ENCODE measurements at places on chromosomes 3 and 15.

- no peak for DNase-seq
Measured at GRCh38 chr3:124295362-124295761, 303.4 kb upstream of the ROPN1 start.

DNA sequence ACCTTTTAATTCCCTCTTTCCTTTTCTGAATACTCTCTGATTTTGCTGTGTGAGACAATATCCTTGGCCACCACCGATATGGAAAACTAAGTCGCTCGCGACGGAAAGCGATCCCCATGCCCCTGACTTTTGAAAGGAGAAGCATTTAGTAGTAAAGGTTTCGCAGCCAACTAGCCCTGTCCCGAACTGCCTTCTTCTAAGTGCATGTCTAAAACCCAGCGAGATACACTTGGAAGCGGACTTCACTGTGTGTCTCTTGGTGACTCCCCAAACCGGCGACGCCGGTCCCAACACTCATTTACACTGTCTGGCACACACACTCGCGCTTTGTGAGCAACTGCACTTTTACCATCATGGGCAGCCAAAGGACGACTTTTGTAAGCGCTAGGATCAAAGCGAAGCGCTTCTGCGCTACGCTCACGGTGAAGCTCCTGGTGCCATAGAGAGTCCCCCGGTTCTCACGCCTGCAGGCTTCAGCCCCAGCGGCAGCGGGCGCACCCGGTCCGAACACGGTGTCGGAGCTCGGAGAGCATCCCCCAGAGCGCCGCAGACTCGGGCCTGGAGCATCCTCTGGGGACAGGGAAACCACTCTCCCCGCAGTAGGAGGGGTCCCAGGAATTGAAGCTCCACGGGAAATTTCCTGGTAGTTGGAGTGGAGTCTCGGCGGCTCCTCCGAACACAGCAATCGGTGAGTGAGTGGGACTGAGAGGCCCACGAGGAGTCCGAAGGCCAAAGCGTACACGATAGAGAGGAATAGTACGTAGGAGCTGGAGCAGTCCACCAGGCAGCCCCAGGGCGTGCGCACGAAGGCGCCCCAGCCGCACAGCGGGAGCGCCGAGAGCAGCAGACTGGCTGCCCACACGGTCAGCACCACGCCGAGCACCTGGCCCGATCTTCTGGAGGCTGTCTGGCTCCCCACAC, 1.4 kb downstream of the GPR149 start:
- no peak for DNase-seq

- DNase-seq: no peak
Measured at GRCh38 chr3:61813636-61814035, 252.3 kb downstream of the PTPRG start.

DNA sequence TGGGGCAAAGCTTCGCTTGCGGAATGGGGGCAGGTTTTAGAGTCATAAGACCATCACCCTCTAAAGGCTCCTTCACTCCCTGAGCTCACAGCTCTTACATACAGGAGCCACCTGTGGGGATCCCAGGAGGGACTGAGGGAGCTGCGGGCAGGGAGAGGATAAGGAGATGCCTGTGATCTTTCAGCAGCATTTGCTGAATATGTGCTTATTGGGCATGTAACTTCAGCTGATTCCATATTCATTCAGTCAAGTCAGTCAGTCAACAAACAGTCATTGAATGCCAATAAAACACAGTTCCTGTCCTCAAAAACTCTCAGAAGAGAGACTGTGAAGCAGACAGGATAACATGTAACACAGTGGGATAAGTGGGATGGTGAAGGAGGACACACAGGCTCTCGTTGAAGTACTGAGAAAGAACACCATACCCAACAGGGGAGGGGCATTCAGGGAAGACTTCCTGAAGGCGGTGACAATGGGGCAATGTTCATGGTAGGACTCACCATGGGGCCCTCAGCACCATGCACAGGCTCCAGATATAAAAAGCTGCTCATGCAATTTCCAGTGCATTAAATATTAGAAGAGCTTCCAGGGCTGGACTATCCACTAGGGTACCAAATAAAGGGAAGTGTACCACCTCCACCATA, 240.9 kb downstream of the UACA start:
- no peak for DNase-seq

DNA sequence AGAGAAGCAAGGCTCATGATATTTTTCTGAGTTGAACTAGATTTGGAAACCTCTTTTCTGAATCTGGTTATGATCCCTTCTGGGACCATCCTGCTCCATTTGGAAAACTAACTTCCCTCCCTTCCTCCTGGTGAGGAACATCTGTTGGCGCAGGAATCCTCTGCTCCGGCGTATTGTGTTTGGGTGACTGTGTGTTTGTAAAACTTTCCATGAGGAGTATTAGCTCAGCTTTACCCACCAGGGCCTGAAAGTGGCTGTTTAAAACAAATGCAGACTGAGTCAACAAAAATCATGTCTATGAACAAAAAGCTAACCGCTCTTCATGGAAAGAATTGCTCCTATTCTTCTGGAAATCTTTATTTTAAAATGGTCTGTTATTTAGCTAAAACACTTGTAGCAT, 17.7 kb downstream of the STARD9 start:
- no peak for DNase-seq

DNA sequence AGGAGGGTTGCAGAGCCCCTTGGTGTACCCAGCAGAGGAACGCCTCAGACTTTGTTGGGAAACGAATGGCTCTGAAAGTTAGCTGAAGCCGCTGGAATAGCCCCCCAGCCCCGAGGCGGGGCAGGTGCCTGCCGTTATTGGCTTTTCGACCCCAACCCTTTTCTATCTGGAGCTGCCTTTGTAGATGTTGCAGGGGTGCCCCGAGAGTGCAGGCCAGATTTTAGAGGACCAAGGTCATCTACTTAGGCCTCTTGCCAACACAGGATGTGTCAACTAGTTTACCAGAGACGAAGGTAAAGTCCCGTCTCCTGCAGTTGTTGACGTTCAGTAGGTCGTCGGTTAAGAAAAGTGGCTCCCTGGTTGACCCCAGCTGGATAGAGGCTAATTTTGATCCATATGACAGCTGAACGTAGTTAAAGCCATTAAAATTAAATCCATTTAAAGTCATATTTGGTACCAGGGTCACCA, 579 bp upstream of the UBE3A start:
- DNase-seq: no peak

DNA sequence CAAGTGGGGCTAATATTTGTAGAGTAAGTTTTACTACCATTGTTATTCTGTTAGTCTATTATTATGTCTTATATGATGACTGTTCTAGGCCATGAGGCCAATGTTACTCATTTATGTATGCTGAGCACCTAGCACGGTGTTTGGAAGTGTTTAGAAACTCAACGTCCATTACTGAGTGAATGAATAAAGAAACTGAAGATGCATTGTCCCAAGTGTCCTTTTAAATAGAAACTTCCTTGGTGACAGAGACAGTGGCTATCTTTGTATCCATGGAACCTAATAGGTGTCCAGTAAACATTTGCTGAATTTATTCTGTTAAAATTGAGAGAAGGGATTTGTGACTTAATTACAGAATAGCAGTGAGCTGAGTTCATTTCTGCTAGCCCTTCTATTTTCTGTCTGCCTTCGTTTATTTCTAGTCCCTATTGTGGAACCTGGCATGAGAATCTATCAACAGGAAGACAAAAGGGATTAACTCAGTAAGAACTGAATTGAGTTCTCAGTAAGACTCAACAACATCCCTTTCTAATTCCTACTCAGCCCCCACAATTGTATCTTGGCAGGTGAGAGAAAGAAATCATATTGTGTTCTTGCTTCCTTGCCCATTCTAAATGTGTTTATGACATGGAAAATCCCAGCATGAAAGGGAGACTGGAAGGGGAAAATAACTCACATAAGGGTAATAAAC, 246.6 kb upstream of the LRRC3B start:
- DNase-seq: no peak

- DNase-seq: no peak
Measured at GRCh38 chr3:169244119-169244864, 419.2 kb downstream of the MECOM start.

DNA sequence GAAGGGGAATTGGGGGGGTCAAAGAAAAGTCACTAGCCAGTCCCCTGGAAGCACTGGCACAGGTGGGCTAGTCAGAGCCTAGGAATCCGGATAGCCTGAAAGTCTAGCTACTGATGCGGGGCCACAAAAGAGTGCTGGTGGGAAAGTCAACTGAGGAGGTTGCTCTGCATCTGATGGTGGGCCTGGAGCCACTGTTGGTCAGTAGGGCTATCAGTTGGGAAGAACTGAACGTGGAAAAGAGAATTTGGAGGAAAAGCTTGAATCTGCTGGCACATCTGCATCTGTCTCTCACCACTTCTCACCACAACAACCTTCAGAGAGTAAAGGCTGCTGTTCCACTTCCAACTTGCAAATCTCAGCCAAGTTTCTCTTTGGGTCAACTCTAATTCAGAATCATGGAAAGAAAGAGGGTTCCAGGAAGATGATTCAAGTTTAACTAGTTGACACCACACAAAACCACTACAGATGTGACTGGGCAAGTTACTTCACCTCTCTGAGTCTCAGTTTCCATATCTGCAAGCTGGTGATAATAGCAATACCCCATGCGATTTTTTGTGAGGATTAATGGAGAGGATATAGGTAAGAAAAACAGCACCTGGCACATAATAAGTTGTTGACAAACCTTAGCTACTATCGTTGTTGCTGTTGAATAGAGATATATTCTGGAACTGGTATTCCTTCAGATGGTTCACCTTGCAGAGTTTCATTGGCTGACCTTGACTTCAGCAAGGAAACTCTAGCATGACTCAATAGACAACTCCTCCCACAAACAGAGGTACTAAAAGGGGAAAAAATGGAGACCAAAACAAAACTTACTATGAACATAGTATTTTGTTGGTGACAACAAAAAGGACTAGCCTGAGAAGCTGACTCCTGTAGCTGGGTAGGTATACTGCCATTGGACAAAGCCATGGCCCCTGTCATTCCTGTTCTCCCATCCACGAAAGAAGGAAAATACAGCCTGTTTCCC, 280.2 kb upstream of the STT3B start:
- no peak for DNase-seq

GRCh38 chr3:127796831-127797150, 25.5 kb downstream of the MGLL start:
- DNase-seq: no peak

DNA sequence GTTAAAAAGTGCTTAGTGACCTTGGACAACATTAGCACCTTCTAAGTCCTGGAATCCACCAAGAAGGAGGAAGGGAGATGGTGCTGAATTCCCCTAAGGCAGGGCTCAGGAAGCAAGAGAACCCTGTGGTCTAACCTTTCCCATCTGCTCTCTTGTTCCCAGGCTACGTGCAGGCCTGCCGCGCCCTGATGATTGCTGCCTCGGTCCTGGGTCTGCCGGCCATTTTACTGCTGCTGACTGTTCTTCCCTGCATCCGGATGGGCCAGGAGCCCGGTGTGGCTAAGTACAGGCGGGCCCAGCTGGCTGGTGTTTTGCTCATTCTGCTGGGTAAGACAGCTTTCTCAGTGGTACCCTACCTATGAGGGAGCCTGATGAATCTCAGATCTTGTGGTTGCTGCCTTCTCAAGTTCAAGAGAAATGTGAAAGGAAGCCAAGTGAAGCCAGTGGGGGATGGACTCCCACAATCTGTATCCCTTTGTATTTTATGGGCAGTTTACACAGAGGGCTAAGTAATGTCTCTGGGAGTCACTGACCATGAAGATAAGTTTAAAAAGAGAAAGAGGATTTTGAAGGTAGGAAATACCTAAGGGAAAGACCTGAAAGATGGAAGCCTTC, 4.4 kb downstream of the CLDN11 start:
- no peak for DNase-seq
